Esophagus squamous epithelium (tissue), 5 donors: ENCODE measurements at places on chromosomes 7 and 10.

DNA sequence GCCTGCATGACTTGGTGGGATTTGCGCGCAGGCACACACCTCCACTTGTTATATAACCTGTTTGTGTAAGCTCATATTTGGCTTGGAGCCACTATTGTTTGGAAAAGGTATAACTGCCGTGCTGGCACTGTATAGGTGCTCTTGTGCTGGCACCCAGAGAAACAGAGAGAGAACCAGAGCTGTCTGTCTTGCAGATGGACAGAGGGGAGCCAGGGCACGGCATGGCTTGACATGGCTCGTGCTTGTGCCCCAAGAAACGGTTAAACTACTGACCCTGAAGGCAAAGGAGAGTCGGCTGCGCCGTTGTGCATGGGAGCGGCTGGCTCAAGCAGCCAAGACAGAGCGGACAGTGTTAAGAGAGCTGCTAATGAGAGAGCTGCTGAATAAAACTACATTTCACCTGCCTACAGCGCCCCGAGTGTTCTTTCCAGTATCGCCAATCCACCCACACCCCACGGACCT lies 23.2 kb downstream of the RAPGEF5 start:
- DNase-seq, result no peak

DNA sequence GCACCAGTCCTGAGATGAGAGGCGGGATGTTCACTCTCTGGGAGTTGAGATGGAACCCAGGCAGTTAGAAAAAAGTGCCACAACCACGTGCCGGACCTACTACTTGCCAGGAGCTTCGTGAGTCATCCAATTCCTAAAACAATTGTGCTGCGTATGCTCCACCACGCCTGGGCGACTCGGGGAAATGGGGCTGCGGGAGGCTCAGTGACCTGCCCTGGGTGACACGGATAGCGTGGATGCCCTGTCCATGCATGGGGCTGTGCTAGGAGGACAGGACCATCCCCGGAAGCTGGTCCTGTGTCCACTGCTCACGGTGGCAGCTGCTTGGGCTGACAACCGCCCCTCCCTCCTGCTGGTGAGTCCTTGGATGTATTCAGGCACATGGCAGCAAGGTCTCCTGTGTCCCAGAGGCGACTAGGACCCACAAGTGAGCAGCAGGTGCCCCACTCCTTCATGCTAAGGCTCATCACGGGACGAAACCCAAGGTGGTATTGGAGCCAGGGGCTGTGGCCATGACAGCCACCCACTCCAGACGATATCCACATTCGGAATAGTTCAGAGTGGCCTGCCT lies 90.4 kb downstream of the BMS1 start:
- DNase-seq, result no peak

DNA sequence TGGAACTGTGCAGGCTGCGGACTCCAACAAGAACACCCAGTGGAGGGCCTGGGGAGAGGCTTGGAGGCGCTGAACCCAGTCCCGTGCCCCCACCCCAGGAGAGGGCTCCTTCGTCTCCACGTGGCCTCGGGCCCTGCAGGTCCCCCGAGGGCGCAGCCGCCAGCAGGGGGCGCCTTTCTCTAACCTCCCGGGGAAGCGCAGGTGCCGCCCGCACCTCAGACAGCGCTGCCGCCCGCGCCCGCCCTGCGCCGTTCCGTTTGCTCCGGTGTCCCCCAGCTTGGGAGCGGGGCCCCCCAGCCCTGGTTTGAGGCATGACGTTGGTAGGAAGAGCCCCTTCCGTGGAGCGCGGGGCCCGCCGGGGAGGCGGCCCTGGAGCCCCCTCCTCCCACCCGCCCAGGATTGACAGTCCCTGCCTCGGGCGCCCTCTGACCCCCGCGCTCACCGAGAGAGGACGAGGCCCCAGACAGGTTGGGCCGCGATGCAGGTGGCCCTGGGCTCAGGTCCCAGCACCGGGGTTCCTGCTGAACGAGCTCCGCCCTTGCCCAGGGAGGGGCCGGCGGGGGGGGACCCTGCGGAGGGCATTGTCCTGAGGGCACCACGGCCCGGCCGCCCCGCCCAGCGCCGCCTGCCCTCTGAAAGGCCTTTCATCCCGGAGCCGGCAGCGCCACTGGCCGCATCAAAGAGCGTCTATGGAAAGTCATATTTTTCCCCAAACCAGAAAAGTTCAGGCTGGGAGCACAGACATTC lies 42.8 kb downstream of the FOXL3 start:
- no peak for DNase-seq

DNA sequence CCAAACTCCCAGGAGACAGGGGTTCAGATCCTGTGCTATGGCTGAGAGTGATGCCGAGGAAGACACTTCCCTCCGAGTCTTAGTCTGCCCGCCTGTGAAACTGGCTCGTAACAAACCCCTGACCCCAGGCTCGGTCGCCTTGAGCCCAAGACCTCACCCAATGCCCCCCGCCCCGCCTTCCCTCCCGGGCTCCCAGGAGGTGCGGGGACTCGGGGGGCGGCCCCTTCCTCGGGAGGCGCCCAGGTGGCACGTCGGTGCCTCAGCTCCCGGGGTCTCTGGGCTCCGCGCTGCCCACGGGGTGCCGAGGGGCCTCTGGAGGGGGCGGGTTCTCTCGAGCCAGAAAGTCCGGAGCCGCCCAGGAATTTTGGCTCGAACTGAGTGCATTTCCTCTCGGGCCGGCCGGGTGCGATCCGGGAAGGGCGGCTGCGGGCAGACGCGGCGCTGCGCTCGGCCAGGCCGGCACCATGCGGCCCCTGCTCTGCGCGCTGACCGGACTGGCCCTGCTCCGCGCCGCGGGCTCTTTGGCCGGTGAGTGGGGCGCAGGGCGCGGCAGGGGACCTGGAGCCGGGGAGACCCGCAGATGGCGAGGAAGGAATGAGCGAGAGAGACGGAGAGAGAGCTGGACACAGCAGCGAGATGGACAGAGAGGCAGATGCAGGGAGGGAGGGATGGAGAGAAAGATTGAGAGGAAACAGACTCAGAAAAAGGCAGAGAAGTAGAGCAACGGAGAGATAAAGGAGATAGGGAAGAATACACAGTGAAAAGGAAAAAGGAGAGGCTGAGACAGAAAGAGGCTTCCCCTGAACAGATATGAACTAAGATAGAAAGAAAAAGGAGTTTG lies at the start of gene PLAC9:
TSS of gene PLAC9 (plus strand) at position 432 of the 841 bp plus-strand sequence. CDS start at position 465, 33 bp downstream.
- DNase-seq, result no peak

- no peak for DNase-seq
Observed at GRCh38 chr10:114401195-114401791, 3.0 kb downstream of the AFAP1L2 start.

- DNase-seq, result no peak
Observed at GRCh38 chr10:47164126-47164799, 135.7 kb upstream of the GDF10 start.

GRCh38 chr10:132550366-132551092 lies 12.9 kb downstream of the INPP5A start:
- DNase-seq, result no peak

DNA sequence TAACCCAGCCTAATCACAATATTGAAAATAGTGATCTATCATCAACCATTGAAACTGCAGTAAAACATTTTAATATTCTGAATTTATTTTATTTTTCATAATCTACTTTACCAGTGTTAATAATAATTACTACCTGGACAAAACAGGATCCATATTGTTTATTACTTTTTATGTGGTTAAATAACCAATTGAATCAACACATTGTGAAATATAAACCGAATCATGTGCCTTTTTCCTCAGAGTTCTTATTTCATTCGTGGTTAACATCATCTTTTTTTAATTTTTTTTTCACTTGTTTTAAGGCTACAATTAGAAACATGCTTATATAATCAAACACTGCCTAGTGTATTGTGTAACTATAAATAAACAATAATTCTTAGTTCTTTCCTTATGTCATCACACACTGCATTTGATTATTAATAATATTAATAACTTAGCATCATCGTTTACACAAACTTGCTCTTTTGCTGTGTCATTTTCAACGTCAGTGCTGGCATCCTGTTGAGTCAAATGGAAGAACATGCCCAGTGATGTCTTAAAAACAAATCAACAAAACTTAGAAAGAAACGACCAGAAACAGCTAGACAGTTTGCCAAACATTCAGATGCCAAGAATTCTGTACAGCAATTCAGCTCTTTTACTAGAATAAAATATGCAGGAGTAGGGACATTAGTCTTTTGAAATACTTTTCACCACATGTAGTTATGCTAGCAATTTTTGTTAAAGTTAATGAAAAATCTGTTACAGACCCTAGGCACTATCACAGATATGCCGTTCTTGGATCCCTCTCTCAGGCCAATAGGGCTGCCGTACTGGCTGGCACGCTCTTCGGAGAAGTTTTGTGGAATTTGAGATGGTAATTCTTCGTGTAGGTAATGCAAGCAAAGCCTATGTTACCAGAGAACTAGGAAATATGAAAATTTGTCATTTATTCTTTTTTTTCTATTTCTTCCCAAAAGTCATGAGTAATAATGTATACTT lies 330.4 kb upstream of the SEMA3A start:
- DNase-seq, result no peak

DNA sequence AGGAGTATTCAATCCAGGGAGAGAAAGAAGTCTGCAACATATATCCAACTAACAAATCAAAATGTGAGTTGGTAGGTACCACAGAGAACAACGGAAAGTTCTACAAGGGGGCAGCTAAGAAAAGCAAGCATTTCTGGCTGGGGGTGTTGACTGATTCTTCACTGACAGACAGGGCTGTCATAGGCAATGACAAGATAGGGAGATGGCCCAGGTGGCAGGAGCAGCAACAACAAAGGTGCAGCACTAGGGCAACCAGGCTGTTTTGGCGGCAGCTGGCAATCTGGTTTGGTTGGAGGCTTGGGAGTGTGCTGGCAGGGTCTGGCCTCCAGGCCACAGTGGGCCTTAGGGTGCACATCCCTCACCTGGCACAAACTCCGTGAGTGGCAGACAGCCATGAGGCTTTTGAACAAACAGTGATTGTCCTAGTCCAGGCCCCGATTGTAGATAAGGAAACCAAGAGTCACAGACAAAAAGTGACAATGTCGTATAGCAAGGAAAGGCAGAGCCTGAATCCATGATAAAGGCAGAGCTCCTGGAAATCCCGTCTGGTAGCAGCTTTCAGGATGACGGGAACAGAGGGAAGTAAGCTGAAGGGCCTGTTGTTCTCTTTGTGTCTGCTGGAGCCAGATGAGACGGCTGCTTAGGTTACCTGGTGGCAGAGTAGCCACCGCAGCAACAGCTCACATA lies 28.4 kb downstream of the DPCD start:
- no peak for DNase-seq
